ENCODE measurements at places on chromosomes 1 and 21.

DNA sequence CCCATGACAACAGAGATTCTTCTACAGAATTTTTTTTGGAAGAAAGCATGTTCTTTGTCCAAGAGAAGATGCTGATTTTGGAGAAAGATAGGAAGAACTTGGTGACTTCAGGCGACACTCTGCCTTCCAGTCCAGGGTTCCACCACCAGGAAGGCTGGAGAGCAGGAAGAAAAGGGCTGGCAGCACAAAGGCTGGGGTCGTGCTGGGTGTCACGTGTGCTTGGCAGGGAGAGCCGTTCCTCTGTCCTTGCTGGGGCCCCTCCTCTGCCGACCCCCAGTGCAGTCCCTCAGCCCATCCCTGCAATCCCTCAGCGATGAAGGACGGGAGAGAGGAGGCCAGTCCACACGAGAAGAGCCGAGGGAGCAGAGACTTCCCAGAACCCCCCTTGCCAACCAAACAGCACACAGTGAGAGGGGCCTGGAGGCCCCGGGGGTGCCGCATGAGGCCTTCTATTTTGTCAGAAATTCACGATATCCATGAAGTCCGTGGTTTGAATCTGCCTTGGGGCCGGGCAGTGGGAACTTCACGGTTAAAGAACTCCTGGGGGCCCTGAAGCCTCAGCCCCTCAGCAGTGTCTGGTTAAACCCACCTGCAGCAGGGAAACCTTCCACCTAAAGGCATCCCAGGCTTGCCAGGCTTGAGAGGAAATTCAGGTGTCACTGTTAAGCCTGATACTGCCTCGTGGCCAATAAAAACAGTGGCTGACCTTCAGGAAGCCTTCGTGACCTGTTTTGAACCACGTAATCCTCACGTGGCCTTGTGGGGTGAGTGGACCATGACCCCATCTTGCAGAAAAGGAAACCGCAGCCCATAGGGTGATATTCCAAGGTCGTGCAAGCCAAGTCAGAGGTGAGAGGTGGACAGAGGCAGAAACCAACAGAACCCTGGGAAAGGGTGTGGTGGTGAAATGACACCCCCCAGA is 3.4 kb downstream of the KRTAP10-12 start:
- no peak for DNase-seq

GRCh38 chr1:220748089-220748934 is at the start of gene MTARC2:
MTARC2 (plus strand) TSS chr1:220748322; CDS start chr1:220748532, 210 bp downstream.
- peak; percentile 79 for DNase-seq

DNA sequence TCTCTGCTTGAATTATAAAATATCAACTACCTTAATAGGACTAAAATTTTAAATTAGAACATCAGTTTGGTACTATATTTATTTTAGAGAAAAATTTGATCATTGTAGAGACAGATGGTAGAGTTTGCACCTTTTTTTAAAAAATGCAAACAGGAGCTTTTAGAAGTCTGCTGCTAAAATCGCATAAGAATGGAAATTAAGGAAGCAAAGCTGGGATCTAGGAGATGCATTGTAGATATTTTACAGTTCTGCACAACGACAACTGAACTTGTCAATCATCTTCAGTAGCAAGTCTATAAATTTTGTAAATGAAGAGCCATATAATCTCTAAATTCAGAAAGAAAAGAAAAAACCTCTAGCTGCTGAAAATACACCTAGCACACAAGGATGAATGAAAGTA is 185.6 kb upstream of the KCNK2 start:
- DNase-seq, result no peak

DNA sequence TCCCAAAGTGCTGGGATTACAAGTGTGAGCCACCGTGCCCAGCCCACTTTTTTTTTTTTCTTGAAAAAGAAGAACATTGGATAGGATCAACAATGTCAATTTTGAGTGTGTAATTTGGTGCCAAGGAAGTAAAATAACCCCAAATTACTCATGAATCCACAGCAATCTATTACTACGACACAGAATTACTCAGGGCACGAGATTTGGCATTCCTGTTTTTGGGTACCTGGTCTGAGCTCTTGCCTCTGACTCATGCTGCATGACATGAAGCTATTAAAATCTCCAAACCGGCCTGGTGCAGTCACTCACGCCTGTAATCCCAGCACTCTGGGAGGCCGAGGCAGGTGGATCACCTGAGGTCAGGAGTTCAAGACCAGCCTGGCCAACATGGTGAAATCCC is 10.4 kb downstream of the RNF19B start:
- DNase-seq, result no peak

GRCh38 chr1:17632541-17633184 is 93.2 kb downstream of the ARHGEF10L start:
- no peak for DNase-seq

GRCh38 chr1:64663668-64664067 is 81.2 kb upstream of the RAVER2 start:
- no peak for DNase-seq

- no peak for DNase-seq
These were observed 40.7 kb upstream of the NTPCR start for GRCh38 chr1:232909752-232910151.

DNA sequence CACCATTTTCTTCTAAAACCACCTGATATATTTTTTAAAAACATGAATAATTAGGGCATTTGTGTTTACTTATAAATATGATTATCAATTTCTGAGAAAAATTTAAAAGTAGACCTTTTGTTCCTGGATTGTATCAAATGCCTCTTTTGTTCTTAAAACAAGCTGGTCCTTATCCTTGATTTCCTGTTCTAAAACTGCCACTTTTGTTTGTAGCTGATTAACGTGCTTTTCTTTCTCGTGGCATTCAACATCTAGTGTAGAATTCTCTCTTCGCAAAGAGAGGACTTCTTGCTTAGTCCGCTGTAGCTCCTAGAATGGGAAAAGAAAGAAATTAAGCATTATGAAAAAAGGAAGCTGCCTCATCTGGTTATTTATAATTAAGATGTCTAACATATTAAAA is 25.0 kb downstream of the SASS6 start:
- DNase-seq, result no peak

DNA sequence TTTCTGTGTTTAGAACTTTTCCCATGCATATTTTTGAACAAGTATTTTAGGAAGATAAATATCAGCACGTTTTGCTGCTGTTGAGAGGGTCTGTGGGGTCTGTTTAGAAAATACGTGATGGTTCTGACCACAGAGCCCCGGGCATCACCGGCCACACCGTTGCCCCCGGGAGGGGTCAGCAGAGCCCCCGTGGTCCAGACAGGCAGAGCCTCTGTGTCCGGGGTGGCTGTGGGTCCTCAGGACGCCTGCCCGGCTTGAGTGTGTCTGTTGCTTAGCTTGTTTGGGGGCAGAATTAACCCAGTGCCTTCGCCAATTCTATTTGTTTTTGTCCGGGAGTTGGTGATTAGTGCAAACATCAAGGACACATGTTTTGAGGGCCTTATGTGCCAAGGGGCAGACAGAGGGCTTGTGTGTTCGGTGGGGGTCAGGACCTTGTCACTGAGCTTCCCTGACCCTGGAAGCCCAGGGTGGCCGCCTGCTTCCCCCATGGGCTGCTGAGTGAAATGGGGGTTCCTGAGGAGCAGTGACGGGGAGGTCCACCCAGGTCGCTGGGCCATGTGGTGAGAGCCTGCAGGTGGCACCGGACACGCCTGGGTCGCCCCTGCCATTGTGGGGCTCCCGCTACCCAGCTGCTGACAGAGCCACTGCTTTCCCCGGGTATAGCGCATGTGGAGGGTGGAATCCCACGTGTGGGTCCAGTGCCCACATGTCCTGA is 122.2 kb downstream of the SIK1 start:
- DNase-seq, result no peak

- DNase-seq, result no peak
These were observed 77.6 kb downstream of the EVI5 start for GRCh38 chr1:92707292-92707691.

DNA sequence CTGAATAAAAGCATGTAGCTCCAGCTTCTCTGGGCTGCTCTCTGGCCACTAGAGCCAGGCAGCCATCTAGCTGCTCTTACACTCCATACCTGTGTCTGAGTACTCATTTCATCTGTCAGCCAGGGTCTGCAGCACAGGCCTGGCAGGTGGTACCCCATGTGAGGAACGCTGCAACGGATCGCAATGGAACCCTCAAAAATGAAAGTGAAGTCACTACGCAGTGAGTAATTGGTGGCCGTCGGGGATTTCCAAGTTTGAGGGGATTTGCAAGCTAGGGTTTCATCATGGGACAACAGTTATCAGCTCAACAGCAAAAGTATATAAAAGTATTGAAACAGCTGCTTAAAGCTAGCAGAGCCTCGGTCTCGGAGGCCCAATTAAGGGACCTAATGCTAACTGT is 186.7 kb downstream of the HFM1 start:
- no peak for DNase-seq

- no peak for DNase-seq
These were observed 103.9 kb downstream of the ADGRL4 start for GRCh38 chr1:78902641-78903040.

Data from fibroblast of villous mesenchyme (primary cell).